Right renal pelvis (tissue), 4 donors: ENCODE measurements at places on chromosomes 11 and 22.
A peak's percentile ranks its signal among the peaks of the same experiment; 100 is the strongest.

DNA sequence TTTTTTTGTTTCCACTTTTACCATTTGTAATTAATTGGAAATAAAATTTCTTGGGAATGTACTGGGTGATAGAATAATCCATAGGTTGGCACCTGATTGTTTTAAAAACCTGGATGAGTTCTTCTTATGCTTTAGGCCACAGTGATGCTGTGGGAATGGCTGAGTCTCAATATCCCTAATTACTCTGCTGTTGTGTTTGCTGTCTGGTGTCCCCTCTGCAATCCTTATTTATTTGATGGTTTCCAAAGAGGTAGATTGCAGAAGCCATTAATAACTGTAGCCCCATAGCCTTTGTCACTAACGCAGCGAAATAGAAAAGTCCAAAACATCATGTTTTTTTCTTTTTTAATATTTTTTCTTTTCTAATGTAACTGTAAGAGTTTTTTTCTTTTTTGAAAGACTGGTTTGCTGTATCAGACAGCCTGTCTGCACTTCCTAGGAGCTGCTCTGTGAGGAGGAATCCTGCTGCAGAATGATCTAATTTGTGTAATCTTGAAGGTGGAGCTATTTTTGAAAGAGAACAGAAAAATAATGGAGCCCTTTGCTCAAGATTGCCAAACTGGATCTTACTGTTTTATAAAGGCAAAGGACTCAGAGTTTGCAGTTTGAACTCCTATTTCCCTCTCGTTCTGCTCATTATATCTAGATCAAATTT is 14.9 kb downstream of the PACS1 start:
- DNase-seq: no peak

DNA sequence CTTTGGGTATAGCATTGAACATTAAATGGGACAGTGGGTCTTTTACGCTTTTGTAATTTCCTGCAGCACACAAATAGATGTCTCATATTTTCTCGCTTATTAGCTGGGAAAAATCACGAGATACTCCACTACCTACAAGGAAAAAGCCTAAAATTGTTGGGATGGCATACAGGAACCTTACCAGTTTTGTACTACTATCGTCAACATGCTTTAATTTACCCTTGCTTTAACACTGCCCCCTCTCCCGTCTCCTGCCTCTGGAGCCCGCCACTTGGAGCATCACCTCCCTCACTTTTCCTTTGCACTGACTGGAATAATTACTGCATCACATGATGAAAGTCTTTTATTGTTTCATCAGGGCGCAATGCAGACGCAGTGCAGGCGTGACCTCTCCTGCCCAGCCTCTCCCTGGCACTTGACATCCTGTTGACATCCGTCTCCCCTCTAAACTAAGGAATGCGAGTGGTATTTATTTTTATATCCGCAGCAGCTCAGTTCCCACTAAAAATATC is 1.0 kb upstream of the FNBP4 start:
- peak; percentile 50 for DNase-seq

DNA sequence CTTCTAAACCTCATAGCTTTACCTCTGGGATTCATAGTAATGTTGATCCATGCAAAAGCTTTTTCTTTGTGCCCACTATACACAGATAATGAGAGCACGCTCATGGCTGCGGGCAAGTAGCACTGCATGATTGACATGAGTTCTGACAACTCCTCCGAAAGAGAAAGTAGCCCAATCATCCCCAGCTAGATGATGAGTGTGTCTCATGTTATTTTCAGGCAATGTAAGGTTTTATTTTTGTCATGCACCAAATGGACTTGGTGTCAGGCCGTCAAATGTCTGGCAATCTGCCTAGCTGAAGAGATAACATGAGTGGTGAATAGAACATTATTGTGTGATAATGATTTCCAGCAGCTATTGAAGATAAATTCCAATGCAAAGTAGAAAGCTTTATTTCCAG is 662.6 kb downstream of the NTM start:
- DNase-seq: no peak

DNA sequence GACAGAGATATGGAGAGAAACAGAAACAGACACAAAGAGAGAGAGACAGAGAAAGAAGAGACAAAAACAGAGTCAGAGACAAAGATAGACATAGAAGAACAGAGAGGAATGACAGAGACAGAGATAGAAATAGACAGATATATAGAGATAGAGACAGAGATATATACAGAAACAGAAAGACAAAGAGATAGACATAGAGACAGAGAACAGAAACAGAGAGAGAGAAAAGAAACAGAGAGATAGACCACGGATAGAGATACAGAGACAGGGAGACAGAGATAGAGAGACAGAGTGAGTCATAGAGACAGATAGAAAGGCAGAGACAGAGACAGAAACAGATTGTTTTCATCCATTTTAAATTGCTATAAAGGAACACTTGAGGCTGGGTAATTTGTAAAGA is 12.3 kb upstream of the MPEG1 start:
- no peak for DNase-seq

GRCh38 chr11:133830931-133831907 is 14.1 kb downstream of the SPATA19 start:
- DNase-seq: no peak

- DNase-seq: no peak
Observed at GRCh38 chr11:61654397-61654829, 25.8 kb upstream of the DAGLA start.

DNA sequence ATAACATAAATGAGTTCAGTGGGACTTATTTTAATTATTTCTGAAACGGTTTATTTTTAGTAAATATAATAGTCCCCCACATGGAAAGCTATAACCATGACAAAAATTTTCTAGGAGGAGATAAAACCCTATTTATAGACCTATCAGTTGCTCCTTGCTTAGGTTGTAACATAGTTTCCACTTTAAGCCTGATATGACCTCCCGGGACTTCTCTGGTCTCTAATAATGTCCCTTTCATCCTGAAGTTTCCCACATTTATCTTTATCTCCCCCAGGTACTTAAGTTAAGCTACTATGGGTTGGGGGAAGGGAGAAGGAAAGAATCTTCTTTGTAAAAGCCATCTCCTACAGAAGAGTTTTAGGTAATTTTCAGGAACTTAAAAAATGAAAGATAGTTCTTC is 117.7 kb downstream of the RBFOX2 start:
- no peak for DNase-seq

DNA sequence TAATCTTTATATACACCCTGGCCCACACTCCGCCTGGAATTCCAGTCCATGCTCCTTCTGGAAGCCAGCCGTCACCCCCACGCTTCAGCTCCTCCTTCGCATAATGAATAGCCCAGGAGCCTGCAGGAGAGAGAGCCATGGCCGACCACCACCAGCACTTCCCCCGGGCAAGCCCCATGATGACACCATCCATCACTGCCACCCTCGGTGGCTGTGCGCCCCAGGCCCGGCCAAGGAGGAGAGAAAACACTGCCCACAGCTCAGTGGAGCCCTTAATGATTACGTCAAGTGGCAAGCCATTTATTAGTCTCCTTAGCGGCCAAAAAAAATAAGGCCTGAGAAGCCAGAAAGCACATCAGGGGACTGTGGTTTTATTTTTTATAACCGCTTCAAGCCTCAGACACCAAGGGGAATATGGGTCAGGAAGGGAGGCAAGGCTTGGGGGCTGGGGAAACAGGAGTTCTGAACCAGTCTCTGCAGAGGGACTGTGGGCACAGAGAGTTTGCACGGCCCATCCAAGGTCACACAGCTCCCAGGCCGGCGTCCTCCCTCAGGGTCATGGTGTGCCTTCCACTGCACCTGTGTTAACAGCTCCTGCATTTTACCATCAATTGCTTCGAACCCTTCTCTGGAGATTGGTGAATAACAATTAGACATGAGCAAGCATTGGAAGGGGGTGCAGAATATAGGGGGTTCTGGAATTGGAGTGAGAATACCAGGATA is 134.3 kb downstream of the MN1 start:
- DNase-seq: peak; percentile 68

GRCh38 chr11:93570759-93571413 is 27.7 kb upstream of the SMCO4 start:
- DNase-seq: peak; percentile 18

GRCh38 chr11:124115782-124116616 is 749 bp downstream of the VWA5A start:
- no peak for DNase-seq

DNA sequence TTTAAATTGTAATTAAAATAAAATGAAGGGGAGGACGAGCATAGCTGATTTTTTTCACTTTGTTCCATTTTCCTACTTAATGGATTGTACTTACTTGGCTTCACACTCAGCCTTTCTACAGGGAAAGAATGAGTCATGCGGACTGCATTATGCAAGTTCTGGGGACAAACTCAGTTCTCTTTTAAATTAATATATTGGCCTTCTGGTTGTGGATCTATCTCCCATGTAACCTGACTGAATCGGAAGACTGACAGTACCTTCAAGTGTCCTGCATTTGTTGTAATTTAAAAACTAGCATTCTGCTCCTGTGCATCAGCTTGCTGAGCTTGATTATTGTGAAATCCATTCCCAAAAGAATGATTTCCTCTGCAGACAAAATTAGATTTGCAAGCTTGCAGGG is 12.2 kb downstream of the OR8D1 start:
- DNase-seq: no peak

DNA sequence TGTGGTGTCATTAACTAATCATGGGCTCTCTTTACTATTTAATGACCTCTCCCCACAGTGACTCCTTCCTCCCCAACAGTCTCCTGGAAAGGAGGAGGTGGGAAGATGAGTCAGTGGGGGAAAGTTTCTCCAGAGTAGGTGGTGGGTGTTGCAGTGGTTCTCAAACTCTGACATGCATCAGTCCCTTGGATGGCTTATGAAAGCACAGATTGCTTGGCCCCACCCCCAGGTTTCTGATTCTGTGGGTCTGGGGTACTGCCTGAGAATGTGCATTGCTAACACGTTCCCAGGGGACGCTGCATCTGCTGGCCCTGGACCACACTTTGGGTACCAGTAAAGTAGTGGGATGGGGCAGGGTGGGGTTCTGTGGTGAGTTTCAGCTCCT is 9.8 kb downstream of the CD82 start:
- no peak for DNase-seq

DNA sequence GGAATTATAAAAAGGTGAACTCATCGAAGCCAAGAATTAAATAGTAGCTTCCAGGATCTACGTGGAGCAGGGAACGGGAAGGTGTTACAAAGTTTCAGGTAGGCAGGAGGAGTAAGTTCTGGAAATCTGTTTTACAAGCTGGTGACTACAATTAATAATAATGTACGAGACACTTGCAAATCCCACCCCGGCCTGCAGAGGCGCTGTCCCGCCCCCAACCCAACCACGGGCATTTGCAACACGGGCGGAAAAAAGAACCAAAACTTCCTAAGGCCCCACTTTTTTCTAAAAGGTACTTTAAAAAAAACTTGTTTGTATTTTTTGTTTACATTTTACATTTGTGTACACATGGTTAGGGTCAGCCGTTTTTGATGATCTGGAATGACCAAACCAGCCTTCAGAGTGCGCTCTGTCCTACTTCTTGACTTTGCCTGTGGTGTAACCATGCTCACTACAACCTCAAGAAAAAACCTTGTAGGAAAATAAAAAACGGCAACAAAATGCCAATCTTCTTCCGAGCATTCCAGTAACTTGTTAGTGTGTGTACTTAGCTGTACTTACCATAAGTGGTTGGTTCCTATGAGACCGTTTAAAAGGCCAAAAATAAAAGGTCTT is 449.6 kb upstream of the B3GAT1 start:
- no peak for DNase-seq

DNA sequence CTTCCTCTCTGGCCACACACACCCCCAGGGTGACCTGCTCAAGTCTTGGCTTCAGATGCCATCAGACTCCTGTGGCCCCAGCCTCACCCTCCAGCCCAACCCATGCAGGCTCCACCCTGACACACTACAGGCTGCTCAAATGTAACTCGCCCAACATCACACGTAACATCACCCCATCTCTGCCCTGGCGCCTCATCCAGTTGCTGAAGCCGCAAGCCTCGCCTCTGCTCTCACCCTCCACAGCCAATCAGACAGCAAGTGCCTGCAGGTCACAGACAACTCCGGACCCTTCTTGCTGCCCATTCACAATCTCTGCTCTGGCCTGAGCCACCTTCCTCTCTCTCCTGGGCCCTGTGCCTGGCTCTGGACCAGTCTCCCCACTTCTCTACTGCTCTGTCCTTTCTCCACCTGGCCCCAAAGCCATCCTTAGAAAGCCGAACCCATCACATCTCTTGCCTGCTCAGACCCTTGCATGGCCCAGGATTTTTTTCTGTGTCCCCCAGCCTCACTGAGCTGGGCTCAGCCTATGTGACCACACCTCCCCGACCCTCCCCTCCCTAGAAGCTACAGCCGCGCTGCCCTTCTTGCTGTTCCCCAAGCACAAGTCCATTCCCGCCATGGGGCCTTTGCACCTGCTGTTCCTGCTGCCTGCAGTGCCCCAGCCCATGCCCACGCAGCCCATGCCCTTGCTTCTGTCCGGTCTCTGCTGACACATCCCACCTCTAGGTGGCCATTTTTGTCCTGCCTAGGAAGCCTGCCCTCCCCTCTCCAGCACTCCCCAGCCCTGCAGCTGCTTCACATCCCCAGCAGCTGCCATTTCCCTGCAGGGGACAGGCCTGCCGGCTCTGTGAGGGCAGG is 333.9 kb downstream of the CTTN start:
- DNase-seq: no peak

- no peak for DNase-seq
Observed at GRCh38 chr11:64604458-64605243, 13.6 kb downstream of the SLC22A12 start.

GRCh38 chr11:14119357-14119756 is 156.8 kb downstream of the SPON1 start:
- DNase-seq: no peak

- no peak for DNase-seq
Observed at GRCh38 chr22:46030231-46030880, 53.4 kb upstream of the WNT7B start.

DNA sequence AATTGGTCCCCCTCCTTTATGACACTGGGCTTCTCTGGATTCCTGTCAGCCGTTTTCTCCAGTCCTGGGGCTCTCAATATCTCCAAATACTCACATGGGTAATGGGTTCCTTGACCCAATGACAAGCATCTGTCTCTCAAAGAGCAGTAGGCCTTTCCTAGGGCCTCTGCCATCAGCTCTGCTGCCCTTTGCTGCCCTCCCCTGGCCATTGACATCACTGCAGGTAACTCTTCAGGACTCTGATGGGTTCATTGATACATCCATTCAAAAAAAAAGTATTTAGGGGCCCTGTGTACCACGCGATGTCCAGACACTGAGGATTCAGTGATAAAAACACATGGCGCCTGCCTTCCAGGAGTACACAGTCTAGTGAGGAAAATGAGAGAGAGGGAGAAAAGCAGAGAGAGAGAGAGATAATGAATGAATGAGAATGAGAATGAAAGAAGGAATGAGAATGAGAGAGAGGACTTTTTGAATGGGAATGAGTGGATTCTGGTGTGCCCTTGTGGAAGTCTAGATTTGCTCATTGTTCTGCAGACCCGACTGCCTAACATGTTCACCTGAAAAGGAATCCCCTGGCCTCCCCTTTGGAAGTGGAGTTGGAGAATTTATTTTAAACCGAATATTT is 42.6 kb upstream of the OLFML1 start:
- DNase-seq: peak; percentile 22

GRCh38 chr11:100963375-100963774 is 166.2 kb downstream of the PGR start:
- no peak for DNase-seq

DNA sequence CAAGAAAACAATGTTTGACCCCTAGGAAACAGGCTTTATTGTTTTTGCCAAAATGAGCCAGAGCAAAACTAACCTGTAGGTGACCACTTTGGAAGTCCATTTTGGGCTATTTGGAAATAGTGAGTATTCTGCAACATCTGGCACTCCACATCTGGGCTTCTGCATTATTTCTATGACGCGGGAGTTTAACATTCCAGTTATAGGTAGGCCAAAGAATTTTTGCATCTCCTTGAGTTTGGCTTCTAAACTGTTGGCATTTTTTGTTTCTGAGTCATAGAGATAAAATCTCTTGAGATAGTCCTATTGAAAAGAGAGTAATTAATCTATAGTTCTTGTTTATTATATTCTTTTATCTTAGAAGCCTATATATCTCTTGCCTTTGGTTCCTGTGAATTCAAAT is 2.9 kb downstream of the MMP7 start:
- DNase-seq: no peak
